ENCODE measurements at places on chromosomes 11 and 22.

DNA sequence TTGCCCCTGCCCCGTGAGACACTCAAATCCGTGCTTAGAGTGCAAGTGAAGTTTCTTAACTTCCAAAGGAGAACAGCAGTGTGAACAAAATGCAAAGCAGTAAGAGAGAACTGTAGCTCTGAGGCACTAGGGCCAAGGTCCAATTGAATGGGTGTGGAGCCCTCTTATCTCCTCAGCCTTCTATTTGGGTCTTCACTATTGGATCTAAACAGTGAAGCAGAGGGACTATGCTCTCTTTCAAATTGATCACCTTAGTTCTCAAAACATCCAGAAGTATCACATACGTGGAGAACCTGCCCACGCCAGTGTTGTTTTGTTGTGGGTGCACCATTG lies 49.6 kb downstream of the C22orf31 start:
- no peak for DNase-seq

DNA sequence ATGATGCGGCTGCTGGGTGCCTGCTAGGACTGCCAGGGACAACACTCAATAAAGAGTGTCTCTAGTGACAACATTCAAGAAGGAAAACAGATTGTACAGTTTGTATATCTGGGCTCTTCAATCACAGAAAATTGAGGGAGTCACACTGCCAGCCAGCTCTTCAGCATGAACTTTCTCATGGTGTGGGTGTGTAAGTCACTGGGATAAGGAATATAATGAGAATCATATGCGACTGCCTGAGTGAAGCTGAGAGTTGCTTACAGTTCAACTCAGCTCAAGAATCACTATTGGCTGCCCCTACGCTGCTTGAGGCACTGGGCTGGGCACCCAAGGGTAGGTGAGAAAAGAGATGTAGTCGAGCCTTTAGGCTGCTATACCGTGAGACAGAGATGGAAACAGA lies 328.1 kb upstream of the PITPNB start:
- DNase-seq: no peak

DNA sequence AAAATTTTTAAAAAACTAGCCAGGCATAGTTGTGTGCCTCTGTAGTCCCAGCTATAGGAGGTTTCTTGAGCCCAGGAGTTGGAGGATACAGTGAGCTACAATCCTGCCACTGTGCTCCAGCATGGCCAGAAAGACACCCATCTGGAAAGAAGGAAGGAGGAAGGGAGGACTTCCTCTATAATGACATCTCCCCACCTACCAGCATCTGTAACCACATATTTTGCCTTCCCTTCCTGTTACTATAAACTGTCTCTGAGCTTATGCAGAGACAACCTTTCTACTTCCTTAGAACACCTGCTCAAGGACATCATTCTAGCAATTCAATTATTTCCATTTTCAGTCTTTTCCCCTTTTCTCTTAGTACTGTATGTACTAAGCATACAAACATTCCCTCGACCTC lies 2.2 kb upstream of the NUP160 start:
- DNase-seq: no peak

DNA sequence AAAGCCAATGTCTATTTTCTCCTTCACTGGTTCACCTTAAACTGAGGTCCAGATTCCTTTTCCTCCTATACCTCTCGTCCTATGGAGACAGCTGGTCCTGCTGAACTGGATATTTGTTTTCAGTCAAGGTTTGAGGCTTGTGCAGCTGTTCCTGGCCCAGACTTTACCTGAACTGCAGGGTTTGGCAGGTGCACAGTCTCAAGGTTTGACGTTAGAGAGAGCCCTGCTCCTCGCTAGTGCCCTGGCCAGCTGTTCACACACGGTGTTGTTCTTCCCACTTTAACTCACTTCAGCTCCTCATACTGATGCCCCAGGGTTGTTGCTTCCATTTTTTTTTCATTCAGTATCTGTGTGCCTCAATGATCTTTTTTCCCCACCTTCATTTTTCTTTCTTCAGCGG lies 74.0 kb upstream of the TTC12 start:
- DNase-seq: no peak

- no peak for DNase-seq
These were observed 3.2 kb upstream of the PLA2G3 start for GRCh38 chr22:31143537-31143936.

GRCh38 chr11:12494699-12495098 lies 117.3 kb downstream of the PARVA start:
- DNase-seq: no peak

GRCh38 chr11:21105196-21105917 lies 436.0 kb downstream of the NELL1 start:
- DNase-seq: no peak

- no peak for DNase-seq
These were observed 14.0 kb downstream of the HSPA8 start for GRCh38 chr11:123047947-123048293.

DNA sequence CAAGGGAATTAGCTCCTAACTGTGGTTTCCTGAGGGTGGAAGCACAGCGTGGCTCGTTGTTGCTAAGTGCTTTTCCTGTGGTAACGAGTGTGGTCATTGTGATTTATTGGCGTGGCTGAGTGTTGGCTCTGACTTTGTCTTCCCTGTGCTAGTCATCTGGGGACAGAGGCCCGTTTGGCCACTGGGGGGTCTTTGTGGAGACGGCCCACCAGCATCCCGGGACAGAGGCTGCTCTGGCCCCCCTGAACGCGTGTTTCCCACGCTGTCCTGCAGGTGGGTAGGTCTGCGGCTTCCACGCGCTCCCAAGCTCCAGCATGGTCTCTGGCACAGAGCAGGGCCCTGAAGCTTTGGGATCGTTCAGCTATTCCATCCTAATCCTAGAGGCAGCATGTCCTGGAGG lies 1040.0 kb downstream of the TBC1D22A start:
- no peak for DNase-seq

DNA sequence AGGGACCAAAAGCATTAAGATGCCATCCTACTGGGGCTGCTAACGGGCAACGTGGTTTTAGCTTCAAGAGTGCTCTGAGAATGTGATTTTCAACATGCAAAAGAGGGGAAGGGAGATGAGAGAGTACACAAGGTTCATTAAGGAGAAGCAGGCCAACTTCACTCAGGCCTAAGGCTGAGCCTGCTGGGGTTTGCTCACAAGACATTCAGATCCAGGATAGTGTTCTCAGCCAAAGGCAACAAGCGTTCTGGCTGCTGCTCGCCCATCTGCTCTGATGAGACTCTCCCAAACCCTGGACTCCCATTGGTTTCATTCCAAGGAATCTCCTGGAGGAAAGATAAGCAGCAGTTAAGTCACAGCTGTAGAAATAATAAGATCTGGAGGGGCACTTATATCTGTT lies 23.6 kb upstream of the UPB1 start:
- DNase-seq: peak; percentile 93

GRCh38 chr11:67015048-67015447 lies 7.9 kb upstream of the SYT12 start:
- DNase-seq: no peak

GRCh38 chr22:32903507-32903906 lies 102.0 kb downstream of the TIMP3 start:
- DNase-seq: no peak

DNA sequence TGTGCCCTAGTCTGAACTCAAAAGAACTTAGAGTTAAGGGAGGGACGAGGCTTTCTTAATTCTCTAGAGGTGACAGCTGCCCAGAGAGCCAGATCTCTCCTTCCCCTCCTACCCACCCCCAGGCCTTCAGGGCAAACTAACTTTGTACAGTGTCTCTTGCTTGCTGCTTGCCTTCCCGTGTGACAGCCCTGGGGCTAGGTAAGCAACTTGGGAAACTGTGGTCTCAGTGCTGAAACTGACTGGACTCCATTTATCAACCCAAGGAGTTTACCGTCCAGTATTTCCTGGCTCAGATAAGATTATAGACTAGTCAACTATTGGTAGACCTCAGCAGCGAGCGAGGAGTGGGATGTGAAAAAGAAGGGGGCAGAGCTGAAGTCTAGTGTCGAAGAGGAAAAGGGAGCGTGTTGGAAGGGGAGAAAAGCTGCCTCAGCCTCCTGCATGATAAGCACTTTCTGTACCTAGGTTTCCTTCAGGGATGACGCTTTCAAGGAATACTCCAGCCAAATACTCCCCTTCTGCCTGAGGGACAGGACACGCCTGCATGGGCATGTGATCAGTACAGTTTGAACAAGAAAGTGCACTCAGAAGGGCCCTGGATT lies 43.3 kb upstream of the WEE1 start:
- no peak for DNase-seq

DNA sequence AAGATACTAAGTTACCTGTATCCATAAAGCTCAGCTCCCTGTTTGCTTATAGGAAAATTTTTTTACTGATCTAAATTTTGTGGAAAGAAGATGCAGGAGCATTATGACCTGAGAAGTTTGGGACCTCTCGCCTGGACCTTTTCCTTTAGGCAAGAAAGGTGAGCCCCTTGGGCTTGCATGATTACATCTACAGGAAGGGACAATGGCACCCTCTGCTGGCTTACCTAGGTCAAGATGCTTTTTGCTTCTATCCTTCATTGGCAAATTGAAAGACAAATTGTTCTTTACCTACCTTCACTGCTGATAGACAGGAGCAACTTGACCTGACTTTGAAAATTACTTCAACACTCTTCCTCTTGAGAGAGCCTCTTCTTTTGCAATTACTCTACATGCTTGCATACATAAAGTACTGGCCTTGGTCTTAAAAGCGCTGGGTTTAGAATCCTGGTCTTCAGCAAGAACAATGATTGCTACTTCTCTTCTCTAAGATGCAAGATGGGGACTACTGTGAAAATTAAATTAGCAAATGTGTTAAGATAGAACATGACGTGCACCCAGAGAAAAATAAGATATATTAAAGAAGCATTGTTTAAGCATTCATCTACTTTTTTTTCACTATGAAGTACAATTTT lies 147.2 kb downstream of the TRPC6 start:
- DNase-seq: no peak

- DNase-seq: no peak
These were observed 177.3 kb downstream of the GUCY1A2 start for GRCh38 chr11:106840947-106841346.

DNA sequence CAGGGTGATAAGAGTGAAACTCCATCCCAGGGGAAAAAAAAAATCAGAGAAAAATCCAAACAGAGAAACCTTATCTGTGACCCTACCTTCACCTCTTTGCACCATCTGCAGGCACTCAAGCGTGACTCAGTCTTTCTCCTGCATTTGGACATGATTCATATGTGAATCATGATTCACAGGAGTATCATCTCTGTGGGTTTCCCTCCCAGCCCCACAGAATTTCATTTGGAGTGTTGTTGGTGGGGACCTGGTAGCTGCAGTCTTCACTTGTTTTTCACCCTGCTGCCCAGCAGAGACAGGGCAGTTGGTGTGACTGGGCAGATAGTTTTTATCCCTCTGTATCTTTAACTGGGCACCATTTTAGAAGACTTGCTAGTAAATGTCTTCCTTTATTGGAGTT lies 75.7 kb downstream of the DEPDC5 start:
- no peak for DNase-seq

- DNase-seq: no peak
These were observed 588.4 kb downstream of the METTL15 start for GRCh38 chr11:28696591-28696990.

- DNase-seq: no peak
These were observed 2.4 kb upstream of the ZP1 start for GRCh38 chr11:60864856-60865513.

DNA sequence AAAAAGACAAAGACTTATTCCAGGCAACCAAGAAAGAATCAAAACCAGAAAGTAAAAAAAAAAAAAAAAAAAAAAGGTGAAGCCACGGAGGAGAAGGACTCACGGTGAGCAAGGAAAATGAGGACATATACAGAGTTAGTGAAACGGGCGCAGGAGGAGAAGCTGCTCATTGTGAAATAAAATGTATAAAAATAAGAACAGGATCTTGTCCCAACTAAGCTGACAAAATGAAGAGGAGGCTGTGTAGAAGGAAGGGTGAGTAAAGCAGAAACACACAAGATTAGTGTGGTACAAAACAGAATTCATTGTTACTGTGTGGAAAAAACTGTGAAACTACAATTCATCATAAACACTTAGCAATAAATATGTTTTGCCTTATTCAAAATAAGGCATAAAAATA lies 7.6 kb downstream of the IL17REL start:
- DNase-seq: no peak

- DNase-seq: no peak
These were observed 4.0 kb upstream of the MMP10 start for GRCh38 chr11:102784380-102784779.

DNA sequence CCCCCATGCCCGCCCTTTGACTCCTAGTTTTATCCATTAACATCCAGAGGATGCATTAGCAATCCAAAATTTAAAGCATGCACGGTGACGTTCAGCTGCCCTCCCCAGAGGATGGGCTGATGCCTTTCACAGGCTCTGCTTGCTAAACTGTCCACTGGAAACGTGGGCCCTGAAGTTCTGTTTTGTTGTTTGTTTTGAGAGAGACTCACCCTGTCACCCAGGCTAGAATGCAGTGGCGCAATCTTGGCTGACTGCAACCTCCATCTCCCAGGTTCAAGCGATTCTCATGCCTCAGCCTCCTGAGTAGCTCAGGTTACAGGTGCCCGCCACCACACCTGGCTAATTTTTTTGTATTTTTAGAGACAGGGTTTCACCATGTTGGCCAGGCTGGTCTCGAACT lies 39.3 kb downstream of the NFRKB start:
- DNase-seq: no peak

- DNase-seq: no peak
These were observed 19.2 kb downstream of the PIM3 start for GRCh38 chr22:49979587-49980264.

GRCh38 chr11:13007182-13008060 lies 1.7 kb upstream of the RASSF10 start:
- DNase-seq: no peak

DNA sequence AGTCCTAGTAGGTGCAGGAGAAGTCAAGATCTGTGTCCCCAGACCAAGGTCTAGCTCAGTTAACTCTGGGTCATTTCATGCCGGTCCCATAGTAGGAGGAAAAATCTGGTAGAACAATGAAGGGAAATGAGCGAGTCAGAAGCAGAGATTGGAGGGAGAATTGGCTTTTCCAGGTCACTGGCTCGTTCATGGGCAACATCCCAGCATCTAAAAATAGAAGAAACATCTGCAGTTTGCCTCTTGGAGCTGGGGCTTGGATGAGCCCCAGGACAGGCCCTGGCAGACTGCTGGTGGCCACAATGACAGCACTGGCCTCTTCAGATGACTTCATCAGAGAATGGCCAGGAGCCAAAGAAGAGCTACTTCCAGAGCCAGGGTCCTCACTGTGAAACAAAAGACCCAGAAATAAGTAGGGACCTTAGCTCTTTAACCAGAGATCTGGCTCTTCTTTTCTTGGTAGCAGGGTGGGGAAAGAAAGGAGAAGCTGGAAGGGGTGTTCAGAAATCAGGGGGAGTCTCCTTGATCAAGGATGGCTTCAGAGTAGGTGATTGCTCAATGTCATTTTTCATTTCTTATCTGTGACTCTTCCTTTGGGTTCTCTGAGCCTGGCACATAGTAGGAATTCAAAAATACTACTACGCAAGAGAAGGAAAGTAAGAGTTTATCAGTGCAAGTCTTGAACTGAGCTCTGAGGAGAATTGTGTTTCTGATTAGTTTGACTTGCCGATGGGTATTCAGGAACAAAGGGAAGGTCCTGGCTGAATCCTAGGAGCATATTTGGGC lies 102.6 kb downstream of the TMPRSS5 start:
- DNase-seq: peak; percentile 17

- DNase-seq: no peak
These were observed 130.7 kb downstream of the SNX19 start for GRCh38 chr11:130785380-130786116.

Measured in G401 (cell line).